NCI-H774 (cell line): ENCODE measurements at places on chromosomes 6 and 20.

- DNase-seq, result peak; percentile 22
Observed at GRCh38 chr6:46626228-46626909, 26.2 kb downstream of the CYP39A1 start.

DNA sequence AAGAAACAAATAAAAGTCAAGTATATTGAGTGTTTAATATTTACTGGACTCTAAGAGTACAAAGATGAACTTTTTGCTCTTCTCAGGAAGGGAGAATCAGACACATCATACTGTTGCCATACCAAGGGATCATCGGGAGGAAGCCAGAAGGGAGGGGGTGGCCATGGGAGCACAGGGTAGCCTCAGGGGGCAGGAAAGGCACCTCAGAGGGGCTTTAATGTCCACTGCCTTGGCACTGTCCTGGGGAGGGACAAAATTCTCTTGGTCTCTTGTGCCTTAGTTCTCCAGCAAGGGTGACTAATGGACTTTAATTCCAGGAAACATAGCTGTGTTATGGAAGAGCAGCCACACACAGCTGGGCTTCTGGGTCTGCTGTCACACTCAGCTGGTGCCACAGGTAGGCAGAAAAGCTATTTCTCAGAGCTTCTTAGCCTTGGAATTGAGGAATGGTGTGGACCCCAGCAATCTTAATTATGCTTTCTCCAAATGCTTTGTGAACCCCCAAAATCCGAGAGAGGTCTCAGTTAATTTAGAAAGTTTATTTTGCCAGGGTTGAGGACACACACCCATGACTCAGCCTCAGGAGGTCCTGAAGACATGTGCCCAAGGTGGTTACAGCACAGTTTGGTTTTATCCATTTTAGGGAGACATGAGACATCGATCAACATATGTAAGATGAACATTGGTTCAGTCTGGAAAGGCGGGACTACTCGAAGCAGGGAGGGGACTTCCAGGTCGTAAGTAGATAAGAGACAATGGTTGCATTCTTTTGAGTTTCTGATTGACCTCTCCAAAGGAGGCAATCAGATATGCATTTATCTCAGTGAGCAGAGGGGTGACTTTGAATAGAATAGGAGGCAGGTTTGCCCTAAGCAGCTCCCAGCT is 53.2 kb downstream of the MRAP2 start:
- DNase-seq, result no peak

- DNase-seq, result no peak
Observed at GRCh38 chr6:165643015-165643414, 20.0 kb downstream of the PDE10A start.

DNA sequence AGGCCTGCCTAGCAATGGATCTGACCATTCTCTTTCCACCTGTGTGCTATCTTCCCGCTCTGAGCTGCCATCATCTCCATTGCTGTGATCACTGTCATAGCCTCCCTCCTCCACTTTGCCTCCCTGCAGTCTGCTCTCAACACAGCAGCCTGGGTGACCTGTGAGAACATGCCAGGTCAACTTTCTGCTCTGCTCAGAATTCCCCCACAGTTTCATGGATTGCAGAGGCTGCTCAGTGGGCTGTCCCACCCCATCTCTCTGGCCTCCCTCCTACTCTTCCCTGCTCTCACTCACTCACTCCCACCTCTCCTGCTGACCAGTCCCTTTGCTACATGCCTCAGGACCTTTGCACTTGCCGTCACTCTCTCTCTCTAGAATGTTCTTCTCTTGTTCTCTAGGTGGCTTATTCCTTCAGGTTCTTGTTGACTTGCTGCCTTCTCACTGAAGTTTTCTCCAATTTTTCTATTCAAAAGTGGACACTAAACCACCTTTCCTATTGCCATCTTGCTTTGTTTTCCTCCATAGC is 159.9 kb downstream of the CD83 start:
- no peak for DNase-seq

DNA sequence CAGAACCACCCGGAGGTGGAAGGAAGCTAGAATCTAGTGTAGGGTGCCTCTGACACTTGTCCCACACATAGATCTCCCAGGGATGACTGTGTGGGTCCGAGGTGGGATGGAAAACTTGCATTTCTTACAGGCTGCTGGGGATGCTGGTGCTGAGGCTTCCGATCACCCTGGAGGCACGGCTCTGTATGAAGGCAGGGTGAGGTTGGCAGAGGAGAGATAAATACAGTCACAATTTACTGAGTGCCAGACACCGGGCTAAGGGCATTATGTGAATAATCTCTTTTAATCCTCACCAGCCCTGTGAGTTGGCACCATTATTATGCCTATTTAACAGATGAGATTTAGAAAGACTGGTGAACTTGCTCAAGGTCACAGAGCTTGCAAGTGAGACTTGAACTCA is 250.2 kb upstream of the RREB1 start:
- no peak for DNase-seq

DNA sequence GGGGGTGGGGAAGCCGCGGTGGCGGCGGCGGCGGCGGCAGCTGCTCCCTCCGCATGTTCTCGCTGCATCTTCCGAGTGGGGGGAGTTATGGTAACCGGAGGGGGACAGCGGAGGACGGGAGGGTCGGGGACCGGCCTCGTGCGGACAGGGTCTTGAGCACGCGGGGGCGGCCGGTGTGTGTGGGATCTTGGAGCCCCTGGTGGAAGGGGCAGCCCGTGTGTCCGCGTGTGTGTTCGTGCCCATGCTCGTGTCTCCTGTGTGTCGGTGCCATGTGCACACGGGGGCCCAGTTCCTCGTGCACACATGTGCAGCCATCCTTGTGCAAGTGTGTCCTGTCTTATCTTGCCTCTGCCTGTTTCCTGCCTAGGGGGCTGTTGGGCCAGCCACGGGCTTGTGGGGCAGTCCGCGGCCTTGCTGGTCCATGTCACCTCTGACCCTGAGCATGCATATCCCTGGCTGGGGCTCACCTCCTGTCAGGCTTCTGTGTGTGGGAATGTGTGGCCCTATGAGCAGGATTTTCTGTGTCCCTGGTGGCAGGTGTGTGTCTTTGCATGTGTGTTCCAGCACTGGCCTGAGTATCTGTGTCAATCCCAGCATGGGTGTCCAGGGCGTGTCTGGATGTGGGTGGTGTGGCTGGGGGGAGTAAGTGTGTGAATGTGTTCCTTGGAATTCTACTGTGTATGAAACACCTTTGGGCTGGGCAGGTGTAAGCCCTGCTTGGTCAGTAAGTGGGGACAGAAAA is 8.5 kb downstream of the SYNGAP1 start:
- DNase-seq, result no peak

DNA sequence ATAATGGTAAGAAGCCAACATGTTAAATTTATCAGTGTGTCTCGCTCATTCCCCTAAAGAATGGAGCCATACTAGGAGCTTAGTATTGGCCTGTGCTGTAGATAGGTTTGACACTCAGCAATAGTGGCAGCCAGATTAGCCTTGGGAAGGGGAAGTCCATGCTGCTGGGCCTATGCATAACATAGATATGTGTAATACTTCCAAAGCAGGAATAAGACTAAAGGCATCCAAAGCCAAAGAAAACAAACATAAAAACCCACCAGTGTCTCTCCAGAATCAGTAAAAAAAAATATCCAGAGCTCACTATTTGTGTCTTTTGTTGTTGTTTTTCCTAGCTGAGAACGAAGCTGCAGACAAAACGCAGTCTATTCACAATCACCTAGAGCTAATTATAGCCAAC is 104.2 kb upstream of the STXBP5 start:
- no peak for DNase-seq

- DNase-seq, result peak; percentile 76
Observed at GRCh38 chr6:36349240-36349639, 12.6 kb upstream of the BNIP5 start.

DNA sequence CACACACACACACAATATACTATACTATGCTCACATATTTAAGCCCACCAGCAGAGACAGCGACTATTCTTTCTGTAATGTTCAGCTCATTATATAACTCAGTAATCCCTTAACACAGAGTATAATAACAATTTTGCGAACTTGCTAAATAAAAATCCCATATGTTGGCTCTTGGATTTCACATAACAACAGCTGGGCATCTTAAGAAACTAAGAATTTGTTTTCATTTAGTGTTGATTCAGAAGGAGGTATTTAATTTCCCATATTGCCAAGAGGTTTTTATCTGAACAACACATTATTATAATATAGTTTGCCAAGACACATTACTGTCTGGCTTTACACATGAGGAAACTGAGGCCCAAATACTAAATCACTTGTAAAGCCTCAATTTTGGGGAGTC is 7.4 kb downstream of the ECT2L start:
- DNase-seq, result no peak

GRCh38 chr6:5665173-5665572 is 341.6 kb downstream of the NRN1 start:
- DNase-seq, result no peak

GRCh38 chr20:57587989-57588377 is 27.1 kb downstream of the PCK1 start:
- no peak for DNase-seq

GRCh38 chr6:4762294-4762693 is 13.9 kb upstream of the CDYL start:
- no peak for DNase-seq

DNA sequence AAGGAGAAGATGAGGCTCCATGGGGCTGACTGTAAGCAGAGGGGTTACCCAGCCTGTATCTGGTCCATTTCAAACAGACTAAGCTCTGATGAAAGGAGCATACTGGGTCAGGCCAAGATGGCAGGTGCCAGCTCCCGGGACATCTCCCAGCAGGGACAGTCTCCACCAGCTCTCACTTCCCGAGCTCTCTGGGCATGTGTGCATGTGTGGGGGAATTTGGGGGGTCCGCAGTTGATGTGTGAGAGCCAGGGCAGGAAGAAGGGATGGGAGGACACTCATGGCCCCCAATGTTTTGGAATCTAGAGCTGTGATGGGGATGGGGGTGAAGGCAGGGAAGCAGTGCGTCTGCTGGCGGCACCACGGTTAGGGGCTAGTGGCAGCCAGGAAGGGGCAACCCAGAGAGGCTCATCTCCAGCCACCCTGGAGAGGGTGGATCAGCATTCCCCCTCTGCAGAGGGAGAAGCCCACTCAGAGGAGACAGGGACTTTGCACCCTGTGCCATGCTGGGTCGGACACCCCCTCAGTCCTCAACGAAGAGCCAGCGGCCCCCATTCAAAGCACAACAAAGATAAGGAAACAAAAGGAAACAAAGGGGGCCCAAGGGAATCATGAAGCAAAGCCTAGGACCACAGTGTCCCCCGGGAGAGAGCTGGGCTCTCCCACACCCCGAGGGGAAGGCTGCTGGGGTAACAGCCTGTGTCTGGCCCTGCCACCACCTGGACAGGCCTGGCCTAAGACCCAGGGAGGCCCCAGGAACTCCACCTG is 52.4 kb downstream of the DSTN start:
- no peak for DNase-seq

DNA sequence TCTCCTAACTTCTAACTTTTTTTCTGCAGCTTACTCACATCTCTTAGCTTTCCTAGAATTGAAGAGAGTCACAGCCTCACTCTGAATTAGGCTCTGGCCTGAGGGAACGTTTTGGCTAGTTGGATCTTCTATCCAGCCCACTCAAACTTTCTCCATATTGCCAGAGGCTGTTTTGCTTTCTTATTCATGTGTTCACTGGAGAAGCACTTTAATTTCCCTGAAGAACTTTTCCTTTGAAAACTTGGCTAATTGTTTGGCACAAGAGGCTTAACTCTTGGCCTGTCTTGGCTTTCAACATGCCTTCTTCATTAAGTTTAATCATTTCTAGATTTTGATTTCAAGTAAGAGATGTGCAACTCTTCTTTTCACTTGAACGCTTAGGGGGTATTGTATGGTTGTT is 138.2 kb upstream of the PLCB4 start:
- DNase-seq, result no peak

DNA sequence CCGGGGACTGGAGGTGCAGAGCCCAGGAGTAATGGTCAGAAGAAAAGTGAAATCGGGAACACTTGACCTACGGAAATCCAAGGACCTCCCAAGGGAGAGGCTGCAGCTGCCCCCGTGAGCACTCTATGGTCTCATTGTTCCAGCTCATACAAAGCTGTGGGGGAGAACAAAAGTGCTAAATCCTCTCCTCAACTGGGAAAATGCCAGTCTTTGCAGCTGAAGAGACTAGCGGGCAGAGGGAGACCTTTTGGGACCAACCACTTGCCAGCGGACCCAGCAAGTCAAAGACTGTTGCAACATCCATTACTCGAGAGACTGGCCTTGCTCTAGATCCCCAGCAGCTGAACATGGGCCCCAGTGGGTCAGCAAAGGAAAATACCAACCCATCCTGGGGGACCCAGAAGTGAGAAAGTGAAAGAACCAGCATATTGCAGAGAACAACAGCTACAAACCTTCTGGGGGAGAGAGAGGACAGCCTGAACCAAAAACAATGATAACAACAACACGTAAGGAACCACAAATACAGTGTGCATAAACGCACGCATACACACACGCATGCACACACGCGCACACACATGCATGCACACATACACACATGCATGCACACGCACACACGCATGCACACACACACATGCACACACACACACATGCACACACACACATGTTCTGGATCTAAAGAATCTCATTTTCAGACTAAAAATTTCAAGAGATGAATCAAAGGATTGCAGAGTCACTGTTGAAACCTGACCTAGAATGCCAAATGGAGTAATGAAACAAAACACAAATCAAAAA is 24.7 kb upstream of the ELMO2 start:
- no peak for DNase-seq

- DNase-seq, result no peak
Observed at GRCh38 chr6:79468587-79468986, 68.6 kb downstream of the LCA5 start.

- DNase-seq, result no peak
Observed at GRCh38 chr6:298233-299103, 6.2 kb downstream of the DUSP22 start.

DNA sequence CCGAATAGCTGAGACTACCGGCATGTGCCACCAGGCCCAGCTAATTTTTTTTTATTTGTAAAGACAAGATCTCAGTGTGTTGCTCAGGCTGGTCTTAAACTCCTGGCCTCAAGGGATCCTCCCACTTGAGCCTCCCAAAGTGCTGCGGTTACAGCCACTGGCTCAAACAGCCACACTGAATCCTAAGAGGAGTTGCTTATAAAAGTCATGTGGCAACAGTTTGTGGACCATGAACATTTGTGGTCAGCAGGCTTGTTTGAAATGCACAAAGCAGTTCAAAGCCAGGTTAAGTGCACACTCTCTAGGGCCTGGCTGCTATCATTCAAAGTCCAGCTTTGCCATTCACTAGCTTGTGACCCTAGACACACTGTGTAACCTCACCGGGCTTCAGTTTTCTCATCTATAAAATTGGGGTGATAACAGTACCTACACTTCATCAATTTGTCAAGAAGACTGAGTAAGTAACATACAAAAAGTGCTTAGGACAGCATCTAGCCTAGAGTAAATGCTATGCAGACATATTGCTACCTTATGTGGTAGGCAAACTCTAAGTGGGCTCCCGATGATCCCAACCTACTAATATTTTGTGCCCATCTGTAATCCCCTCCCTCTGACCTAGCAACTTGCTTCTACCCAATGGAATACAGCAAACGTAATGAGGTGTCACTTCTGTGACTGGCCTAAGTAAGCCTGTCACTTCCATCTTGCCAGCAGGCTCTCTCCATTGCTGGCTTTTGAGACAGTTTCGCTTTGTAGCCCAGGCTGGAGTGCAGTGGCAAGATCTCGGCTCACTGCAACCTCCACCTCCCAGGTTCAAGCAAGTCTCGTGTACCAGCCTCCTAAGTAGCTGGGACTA is 122.9 kb downstream of the ZMYND8 start:
- no peak for DNase-seq
